DMS79 treated with DMSO at 0.1 percent for 48 hours (cell line): ENCODE measurements at places on chromosomes 7 and 10.

DNA sequence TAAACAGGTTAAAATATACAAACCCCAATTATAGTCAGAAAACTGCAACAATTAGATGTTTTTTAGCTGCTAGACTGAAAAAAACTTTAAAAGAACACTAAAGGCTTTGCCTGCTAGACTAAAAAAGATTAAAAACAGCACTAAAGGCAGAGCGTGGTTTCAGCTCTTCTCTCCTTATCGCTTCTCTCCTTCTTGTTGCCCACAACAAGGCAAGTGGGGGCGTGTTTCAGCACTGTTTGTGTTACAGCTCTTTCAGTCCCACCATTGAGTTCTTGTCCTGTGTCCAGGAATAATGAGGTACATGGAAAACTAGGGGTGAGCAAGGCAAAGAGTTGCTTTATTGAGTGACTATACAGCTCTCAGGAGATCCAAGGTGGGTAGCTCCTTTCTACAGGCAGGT is 112.3 kb downstream of the HPSE2 start:
- no peak for DNase-seq

DNA sequence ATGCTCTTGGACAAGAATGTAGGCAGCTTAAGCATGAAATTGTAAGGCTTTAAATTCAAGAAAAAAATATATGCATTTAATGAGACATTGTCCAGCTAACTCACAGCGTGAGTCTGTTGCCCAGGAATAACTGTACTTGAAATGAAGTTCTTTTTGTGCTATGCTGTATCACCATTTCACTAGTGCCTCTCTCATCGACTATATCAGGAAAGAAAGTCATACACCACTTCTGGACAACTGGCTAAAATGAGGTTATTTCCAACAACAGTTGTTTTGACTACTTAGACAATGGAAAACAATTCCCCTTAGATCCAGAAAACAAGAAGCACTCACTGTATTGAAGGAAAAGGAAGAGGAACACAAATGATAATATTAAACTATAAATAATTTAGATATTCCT is 251.8 kb downstream of the CRPPA start:
- DNase-seq: no peak

- no peak for DNase-seq
Measured at GRCh38 chr10:47350671-47351640, 2.8 kb downstream of the RBP3 start.

DNA sequence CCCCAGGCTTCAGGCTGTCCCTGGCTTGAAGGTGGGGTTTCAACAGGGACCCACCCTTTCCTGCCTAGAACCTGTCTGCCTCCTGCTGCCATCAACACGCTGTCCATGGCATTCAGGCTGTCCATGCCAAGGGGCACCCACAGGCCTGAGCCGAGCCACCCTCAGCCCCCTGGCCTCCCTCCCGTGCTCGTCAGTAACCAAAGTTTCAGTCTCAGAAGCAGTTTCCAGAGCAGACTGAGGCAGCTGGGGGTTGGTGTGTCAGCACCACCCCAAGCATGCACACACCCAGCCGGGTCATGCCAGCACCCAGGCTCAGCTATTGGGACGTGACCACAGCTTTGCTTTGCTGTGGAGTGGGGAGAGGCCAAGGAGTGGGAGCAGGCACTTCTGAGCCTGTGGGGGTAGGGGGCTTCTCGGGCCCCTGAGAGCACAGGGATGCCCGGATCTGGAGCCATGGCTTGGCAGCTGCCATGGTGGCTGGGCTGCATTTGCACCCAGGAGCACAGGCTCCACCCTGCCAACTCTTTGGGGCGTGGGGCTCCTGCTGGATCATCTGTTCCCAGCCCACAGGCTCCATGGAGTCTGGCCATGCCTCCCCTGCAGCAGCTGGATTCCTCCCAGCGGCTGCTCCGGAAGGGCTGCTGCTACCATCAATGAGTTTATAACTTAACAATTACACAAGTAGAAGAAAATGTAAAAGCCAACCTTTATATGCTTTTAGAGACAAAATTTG is 314.5 kb upstream of the SEMA3C start:
- DNase-seq: peak; percentile 11

- no peak for DNase-seq
Measured at GRCh38 chr10:63596924-63597323, 75.7 kb downstream of the REEP3 start.

- no peak for DNase-seq
Measured at GRCh38 chr7:44391746-44392617, 66.6 kb upstream of the CAMK2B start.

GRCh38 chr10:98378722-98379121 is 36.3 kb downstream of the PYROXD2 start:
- DNase-seq: no peak

GRCh38 chr7:111173990-111174389 is 83.1 kb downstream of the LRRN3 start:
- DNase-seq: no peak

GRCh38 chr10:49070701-49071100 is 44.6 kb downstream of the VSTM4 start:
- DNase-seq: no peak

- no peak for DNase-seq
Measured at GRCh38 chr10:76082232-76082631, 650.8 kb downstream of the LRMDA start.

DNA sequence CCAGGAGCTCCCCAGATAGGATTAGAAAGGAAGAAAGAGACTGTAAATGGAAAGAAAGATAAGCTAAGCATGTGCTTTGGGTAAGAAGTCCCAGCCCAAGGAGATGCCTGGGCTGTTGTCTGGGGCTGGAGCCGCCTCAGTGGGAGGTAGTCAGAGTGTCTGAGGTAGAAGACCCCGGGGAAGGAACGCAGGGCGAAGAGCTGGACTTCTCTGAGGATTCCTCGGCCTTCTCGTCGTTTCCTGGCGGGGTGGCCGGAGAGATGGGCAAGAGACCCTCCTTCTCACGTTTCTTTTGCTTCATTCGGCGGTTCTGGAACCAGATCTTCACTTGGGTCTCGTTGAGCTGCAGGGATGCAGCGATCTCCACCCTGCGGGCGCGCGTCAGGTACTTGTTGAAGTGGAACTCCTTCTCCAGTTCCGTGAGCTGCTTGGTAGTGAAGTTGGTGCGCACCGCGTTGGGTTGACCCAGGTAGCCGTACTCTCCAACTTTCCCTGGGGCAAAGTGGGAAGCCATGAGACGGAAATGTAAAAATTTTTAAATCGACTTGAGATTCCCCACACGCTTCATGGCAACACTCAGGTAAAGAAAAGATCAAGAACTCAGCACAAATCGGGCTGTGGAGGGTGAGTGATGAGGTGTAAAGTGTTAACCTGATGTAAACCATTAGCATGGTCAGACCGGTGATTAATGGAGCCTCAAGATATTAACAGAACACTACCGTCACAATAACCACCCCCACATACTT is 1.3 kb downstream of the HOXA1 start:
- DNase-seq: no peak

DNA sequence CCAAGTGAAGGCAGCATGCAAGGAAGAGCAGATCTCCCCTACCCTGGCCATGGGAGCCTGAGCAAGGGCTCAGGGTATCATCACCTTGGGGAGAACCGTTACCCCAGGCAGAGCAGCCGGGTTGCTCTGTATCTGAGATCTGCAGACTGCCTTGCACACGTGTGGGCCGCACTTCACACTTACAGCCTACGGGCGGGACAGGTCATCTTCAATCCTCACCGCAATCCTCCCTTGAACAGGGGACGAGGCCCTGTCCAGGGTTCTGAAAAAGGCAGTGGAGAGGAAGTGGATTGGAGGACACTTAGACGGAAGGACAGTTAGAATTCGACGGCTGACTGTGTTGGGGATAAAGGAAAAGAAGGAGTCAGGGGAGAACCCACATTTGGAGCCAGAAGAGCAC is 51.4 kb downstream of the NPS start:
- DNase-seq: no peak

GRCh38 chr10:102678842-102679289 is 34.6 kb downstream of the TRIM8 start:
- DNase-seq: no peak

- DNase-seq: no peak
Measured at GRCh38 chr10:69473304-69473990, 22.2 kb downstream of the TSPAN15 start.

DNA sequence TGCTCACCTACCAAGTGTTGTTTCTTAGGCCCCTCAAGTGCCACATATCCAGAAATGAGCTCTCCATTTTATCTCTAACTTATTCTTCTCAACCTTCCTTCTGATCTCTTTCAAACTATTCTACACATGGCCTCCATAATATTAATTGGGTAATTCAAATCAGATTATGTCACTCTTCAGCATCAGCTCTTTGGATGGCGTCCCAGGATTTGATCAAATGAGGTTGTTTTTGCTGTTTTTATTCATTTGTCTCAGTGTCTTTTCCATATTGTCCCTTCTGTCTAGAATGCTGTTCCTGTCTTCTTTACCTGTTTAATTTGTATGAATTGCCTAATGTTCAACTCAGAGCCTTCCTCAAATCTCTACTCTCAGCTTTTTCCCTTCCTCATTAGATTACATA is 234.6 kb upstream of the CXCL12 start:
- no peak for DNase-seq

GRCh38 chr10:35558276-35558675 is 46.9 kb upstream of the GJD4 start:
- DNase-seq: no peak

DNA sequence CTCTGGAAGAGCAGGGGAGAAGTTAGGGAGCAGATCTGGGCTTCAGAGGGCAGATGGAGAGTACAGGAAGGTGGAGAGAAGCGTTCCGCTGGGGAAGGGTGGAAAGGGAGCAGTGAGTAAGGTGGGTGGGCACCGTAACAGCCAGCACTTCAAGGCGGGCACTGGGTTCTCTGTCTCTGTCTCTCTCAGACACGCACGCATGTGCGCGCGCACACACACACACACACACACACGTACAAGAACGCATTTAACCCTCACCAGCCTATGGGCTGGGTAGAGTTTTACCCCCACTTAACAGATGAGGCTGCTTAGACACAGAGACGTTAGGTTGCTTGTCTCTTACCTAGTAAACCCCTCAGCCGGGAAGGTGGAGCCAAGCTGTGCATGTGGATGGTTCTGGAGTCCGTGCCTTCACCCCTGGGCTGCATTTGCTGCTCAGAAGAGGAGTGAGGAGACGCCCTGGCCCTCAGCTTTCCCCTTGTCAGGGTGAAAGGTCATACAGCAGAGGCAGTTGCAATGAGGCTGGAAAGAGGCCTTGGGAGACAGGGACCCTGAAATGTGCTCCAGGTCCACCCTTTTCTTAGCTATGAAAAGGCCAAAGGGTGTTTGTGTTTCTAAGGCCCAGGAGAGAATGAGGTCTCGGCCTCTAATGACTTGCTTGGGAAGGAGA is 16.0 kb downstream of the ADCYAP1R1 start:
- no peak for DNase-seq

DNA sequence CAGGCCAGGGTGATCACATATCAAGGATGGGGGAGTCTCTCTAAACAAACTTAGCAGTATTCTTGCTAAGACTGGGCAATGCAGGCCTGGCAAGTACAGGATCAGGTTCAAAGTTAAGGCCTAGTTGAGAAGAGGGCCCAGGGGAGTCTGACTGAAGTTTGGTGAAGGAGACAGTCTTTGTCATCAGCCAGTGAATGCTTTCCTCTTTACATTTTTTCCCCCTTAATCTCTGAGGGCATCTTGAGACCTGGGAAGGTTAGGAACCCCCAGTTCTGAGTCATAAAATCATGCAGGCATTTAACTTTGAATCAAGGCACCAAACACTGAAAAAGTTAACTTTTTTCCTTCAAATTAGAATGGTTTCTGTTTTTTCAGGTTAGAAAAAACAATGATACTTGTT is 311.5 kb downstream of the REEP3 start:
- no peak for DNase-seq

GRCh38 chr10:93579089-93579488 is 12.6 kb downstream of the FFAR4 start:
- DNase-seq: no peak

DNA sequence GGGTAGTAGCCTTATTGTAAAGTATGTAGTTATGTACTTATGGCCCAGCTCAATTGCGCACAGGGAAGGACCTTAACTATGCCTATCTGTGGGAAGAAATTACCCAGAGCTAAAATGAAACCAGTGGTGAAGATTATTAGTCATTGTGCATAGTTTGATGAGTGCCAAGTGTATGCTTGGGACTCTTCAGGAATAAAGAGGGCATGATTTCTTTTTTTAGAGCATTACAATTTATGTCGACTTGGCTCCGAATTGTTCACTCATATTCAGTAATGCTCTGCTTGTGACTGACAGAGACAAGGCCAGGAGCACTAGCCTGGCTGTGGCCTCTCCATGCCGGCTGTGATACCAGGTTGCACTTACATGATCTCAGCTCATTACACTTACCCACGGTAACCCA is 269.5 kb downstream of the TRIL start:
- no peak for DNase-seq

GRCh38 chr10:123926401-123927264 is 35.0 kb upstream of the CPXM2 start:
- no peak for DNase-seq

GRCh38 chr7:44128721-44129582 is 5.6 kb upstream of the POLD2 start:
- no peak for DNase-seq

GRCh38 chr10:104274762-104275721 is 6.1 kb downstream of the GSTO2 start:
- DNase-seq: no peak

DNA sequence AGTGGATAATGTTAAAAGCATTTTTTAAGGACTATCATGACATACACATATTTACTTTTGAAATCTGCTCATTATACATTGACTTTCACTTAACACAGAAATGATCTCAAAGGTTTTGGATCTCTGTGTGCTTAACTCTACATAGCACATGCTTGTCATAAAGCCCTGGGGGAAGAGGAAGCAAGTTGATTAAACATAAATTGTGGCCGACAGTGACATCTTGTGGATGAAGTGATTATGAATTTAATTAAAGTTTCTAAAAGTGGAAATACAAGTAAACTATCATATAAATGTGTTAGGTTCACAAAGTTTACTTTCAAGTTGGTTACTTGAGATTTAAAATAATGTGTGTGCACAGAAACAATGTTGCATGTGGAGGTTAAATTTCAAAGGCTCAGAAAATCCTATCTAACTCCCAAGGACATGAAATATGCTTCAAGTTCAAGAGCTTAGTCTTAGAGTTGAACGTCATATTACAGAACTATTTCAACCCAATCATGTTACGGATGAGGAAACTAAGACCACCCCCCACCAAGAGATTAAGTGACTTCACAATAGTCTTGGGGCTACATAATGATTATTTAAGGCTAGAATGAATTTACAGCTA is 1247.8 kb downstream of the GATA3 start:
- DNase-seq: no peak

GRCh38 chr10:35446439-35446838 is 110.1 kb downstream of the CCNY start:
- DNase-seq: no peak

- no peak for DNase-seq
Measured at GRCh38 chr10:73217628-73218027, 29.4 kb downstream of the DNAJC9 start.

DNA sequence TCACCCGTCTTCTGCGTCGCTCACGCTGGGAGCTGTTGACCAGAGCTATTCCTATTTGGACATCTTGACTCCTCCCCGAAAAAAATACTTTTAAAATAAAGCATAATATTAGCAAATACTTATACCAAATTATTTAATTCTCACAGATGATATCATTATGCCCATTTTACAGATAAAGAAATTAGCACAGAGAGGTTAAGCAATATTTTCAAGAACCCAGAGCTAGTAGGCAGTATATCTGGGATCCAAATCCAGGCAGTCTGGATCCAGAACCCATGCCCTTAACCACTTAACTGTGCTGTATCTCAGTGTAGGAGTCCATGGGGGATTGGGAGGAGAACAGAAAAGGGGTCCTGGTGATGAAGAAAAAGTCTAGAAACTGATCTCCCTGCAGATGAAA is 6.1 kb downstream of the IQUB start:
- no peak for DNase-seq
